ENCODE measurements at places on chromosomes 3 and 15.

GRCh38 chr3:195076981-195077610 is 193.9 kb downstream of the XXYLT1 start:
- DNase-seq, result no peak

DNA sequence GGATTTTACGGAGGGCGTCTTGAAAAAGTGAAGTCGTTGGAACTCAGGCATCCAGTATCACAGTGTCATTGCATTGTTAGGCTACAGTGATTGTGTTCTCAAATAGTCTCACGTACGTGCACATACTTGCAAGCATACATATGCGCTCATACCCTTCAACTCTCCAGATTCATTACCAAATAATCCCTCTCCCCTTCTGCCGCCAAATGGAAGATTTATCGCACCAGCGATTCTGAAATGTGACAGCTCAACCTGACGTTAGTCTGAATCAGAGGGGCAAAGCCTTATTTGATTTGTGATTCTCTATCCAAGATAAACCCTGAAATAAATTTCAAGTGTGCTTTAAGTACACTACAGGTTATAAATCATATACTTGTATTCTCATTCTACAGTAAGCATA is 119.4 kb downstream of the GADL1 start:
- peak; percentile 71 for DNase-seq

DNA sequence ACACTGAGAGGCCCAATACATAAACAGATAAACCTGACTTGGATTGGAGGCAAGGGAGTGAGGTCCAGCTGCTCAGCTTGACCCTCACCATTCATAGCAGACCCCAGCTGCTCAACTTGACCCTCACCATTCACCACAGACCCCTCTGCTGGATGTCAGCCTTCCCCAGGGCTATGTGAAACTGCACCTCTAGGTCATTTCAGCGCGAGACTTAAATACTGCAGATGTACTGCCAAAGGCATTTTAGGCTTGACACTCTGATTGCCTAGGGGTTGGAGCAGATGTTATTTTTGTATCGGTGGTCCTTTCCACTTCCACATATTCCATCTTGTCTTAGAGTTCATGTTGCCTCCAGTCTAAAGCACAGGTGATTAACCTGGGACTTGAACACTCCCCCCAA is 41.5 kb upstream of the FAM98B start:
- DNase-seq, result no peak

- DNase-seq, result no peak
Observed at GRCh38 chr15:81812456-81812855, 233.4 kb downstream of the MEX3B start.

- no peak for DNase-seq
Observed at GRCh38 chr3:184629555-184630160, 68.1 kb downstream of the EPHB3 start.

GRCh38 chr3:44522494-44522933 is 32.5 kb upstream of the ZKSCAN7 start:
- no peak for DNase-seq

DNA sequence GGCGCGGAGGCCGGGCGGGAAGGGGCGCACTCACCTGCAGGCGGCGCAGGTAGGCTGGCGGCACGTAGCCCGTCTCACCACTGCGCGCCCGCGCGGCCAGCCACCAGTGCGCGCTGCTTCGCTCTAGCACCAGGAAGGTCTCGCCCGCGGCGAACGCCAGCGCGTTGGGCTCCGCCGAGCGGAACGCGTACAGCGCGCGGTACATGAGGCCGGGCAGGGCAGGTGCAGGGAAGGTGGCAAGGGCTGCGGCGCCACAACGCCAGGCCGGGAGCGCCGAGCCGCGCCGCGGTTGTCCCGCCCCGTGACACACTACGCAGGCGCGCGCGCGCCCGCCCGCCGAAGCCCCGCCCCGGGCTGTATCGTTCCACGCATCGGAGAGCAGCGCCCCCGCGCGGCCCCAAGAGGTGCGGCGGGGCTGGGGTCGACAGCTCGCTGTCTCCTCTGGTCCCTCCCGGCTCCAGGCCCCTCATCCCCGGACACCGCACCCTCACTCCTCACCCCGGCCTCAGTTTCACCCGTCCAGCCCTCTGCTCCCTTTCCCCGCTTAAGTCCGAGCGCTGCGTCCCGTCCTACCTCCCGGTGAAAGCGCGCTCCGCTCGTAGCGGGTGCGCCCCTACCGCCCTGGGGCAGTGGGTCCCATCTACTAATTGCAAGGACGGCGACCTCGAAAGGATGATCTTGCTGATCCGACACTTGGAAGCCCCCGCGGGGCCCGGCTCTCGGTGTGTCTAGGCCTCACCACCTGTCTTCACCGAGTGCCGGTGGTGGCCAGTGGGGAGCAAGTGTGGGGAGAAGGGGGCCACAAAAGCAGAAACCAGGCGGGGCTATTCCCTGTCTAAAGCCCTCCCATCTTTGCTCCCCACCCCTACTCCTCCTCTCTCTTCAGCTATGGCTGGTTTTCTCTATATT is at the start of gene NCKIPSD:
NCKIPSD (minus strand) TSS at position 313 of the 909 bp plus-strand sequence; CDS start at position 205, 108 bp downstream.
- peak; percentile 87 for DNase-seq

DNA sequence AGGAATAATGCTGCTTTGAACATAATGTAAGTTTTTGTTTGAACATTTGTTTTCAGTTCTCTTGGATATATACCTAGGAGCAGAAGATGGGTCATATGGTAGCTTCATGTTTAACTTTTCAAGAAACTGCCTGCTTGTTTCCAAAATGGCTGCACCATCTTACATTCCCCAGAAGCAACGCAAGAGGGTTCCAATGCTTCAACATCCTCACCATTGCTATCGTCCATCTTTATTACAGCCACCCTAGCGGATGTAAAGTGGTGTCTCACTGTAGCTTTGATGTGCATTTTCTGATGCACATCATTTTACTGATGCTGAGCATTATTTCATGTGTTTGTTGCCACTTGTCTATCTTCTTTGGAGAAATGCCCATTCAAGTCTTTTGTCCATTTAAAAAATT is 46.4 kb upstream of the GATA2 start:
- no peak for DNase-seq

DNA sequence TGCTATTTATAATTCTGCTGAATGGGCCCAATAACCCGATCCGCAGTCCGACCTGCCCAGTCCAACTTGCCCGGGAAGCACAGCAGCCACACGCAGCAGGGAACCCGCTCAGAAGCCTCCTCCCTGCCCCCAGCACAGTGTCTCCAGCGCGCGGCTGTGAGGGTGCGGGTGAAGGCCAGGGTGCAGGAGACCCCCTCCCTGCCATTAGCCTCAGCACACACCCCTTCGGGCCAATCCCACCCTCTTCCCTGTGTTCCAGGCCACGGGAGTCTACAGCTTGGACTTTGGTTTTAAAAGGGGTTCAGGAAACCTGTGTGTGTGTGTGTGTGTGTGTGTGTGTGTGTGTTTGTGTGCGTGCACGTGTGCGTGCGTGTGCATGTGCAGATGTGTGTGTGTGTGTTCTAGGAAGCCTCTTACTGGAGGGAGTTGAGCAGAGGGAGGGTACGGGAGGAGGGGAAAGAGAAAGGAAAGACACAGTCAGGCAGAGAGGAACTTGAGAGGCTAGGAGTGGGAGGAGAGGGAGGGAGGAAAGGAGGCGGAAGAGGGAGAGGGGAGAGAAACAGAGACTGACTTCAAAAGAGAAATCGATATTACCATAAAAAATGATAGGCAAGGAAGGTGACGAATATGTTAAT is 34.2 kb downstream of the ATP2B2 start:
- DNase-seq, result no peak

GRCh38 chr15:38208206-38208605 is 44.4 kb upstream of the SPRED1 start:
- no peak for DNase-seq

- DNase-seq, result no peak
Observed at GRCh38 chr15:33956397-33956796, 11.9 kb upstream of the CHRM5 start.

DNA sequence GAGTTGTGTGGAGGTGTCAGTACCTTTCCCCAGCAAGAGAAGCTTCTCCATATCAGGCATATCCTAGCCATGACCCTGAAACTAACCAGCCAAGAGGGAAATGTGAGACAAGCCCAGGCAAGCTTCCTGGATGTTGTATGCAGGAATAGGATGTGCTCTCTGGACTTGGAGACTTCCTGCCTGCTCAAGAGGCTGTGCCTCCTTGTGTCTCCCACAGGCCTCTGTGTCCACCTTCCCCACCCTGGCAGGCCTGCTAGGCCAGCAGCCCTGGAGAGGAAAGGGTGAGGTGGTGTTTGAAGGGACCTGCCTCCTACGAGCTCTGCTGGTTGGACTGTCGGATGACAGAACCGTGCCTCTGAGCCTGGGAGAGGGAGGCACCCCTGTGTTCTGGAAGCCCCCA is 2.1 kb upstream of the DYNLT2B start:
- peak; percentile 91 for DNase-seq

- peak; percentile 66 for DNase-seq
Observed at GRCh38 chr3:124599779-124600693, 130.2 kb upstream of the UMPS start.

- peak; percentile 80 for DNase-seq
Observed at GRCh38 chr3:56800130-56800831, 1.5 kb downstream of the ARHGEF3 start.

- no peak for DNase-seq
Observed at GRCh38 chr15:57418635-57419034, 42.3 kb downstream of the CGNL1 start.

DNA sequence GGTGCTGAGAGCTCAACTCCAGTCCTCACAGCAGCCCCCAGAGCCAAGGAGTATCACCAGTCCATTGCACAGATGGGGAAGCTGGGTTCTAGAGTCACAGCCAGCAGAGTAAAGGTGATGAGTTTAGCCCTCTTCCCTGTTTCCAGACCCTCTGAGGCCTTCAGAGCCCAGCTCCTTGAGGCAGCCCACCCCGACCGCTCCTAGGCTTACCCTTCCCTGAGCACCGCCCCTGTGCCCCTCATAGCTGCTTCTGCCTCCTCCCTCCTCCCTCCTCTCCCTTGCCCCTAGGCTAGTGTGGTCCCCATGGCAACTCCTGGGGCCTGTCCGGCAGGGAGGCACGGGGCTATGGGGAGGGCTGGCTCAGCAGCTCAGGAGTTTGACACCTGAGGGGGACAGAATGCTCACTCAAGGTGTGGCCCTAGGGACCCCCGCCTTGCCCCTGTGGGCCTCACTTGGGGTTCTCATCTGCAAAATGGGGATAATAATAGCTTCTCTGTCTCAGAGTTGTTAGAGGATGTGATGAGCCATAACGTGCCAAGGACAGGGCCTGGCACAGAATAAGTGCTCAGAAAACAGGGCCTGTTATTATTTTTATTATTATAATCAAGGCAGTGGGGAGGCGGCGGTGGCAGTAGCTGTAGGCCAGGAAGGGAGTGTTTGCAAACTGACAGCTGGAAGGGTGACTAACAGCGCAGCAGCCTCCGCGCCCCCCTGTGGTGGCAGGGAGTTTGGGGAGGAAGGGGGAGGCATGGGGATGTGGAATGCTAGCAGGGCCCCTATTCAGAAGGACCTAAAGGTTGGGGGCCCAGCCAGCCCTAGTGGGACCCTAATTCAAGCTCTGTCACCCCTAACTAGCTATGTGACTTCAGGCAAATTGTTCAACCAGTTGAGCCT is 11.5 kb downstream of the CSK start:
- peak; percentile 62 for DNase-seq

- no peak for DNase-seq
Observed at GRCh38 chr3:138213398-138214085, 26.4 kb downstream of the ARMC8 start.

- DNase-seq, result peak; percentile 25
Observed at GRCh38 chr3:157174290-157174648, 14.3 kb upstream of the CCNL1 start.

DNA sequence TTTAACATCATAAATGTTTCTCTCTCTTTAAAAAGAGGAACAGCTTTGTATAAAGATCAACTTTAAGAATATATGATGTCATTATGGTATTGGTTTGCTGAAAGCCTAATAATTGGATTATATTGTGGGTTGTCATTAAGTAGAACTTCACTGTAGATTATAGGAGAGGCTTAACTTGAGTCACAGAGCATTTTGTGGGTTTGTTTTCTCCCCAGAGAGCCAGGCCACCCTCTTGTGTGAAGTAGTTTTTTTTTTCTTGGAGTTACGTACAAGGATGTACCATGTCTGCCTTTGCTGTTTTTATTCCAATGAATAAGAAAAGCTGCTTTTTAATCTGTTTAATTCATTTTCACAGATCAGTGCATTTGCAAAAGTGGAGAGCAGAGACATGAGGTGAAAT is 354.8 kb upstream of the TBL1XR1 start:
- no peak for DNase-seq

GRCh38 chr3:98921957-98922356 is 20.5 kb upstream of the DCBLD2 start:
- DNase-seq, result no peak

DNA sequence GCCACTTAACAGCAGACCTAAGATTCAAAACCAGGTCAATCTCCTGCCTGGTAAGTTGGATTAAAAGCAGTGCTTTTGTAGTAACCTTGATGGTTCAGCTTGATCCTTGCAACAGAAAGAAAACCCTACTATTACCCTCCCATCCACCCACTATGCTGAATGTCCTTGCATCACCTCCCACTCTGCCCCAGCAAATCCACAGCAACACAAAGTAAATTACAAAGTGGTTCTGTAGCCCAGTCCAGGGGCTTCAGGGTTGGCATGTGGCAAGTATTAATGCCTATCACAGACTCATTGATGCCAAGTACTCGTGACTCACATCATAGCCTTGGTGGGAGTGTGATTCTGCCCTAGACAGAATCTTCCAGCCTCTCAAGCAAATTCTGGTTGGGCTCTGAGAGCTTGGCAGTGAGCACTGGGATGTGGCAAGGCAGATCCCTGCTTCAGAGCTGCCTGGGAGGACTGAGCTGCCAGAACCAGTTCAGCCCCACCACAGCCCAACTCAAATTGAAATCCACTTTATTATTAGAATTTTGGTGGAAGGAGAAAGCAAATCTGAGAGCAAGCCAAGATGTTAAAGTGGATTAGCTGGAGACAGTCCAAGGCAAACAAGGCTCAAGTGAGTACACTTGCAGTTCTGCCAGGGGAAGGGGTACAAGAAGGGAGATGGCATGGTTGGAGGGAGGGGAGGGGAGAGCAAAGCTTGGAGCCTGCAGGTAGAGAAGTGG is 225.8 kb upstream of the UMPS start:
- DNase-seq, result peak; percentile 40

- DNase-seq, result no peak
Observed at GRCh38 chr3:49403891-49404290, 7.9 kb downstream of the RHOA start.

GRCh38 chr3:74607803-74608202 is 6.7 kb downstream of the CNTN3 start:
- no peak for DNase-seq

DNA sequence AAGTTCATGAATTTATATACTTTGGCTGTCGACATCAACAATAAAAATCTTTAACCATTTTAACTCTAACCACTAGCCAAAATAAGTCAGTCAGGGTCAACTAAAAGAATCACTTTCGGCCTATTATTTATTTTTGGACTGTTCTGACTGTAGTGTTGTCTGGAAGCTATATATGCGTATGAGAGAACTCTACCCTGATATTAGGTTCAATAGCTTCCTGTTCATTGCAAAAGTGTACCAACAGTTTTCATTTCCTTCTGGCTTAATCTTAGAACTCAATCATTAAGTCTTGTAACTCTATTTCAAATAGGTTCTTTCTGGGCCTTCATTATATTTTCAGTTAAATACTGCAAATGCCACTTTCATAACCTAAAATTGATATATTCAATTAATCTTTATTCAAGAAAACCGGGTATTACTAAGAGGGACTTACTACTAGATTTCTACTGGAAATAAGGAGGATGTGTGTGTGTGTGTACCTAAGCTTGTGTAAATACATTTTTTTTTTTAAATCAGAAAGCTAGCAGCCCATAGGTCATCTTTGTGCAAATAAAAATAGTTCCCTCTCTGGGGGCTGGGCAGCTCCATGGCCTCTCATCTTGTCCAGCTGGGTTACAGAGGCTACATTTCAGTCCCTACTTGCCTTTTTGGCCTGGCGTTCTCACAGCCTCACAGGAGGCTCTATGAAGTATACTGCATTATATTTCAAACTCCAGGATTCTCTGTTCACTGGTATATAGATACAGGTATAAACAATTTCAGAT is 5.8 kb downstream of the SERPINI2 start:
- no peak for DNase-seq

Measured in epithelial cell of esophagus (primary cell).